ENCODE measurements at places on chromosomes 7 and 10. TPM values are rescaled to one million over a fixed set of nuclear protein-coding genes. Genes with fewer than 3 reads are reported as not detected.

ARL4A gene
- 0.81 TPM for total RNA-seq

SAMD9 gene
- total RNA-seq = 6.0 TPM

OPN1SW gene
- total RNA-seq = not detected

CRPPA gene
- total RNA-seq = 9.3 TPM

SORCS3 gene
- not detected for total RNA-seq

FAM237B gene
- total RNA-seq = not detected

IQUB gene
- 0.05 TPM for total RNA-seq

DNA sequence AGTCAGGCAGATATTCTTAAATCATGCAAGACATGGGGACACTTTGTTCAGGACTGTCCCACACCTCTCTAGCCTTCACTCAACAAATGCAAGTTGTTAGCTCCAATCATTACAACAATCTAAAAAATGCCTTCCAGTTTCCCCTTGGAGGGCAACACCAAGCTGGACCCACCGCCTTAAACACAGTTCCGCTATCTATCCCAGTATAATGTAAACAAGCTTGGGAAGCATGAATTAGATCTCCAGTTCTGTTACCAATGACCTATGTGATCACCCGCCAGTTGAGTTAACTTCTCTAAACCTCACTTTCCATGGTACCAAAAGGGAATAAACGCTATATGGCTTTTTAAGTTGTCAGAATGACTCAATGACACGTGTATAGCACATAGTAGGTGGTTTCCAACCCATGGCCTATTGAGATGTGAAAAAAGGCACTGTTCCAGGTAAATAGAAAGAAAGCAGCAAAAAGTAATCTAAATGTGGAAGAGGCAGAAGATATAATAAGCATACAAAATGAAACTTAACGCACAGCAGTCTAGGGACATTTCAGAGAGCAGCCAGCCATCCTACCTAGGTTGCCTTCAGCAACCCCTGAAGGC lies 2.4 kb upstream of the REEP3 start:
- H3K4me3 ChIP-seq = no peak overlapping the region
- H3K27ac ChIP-seq = no peak overlapping the region
- no peaks in the 10 kb centered on the region for H3K36me3 ChIP-seq
- DNase-seq = no peak
- no peaks in the 10 kb centered on the region for H3K27me3 ChIP-seq

GRCh38 chr7:141533149-141533949 lies 17.9 kb upstream of the AGK start:
- H3K4me1 ChIP-seq = no peaks in the 10 kb centered on the region
- H3K27me3 ChIP-seq = no peaks in the 10 kb centered on the region
- no peaks in the 10 kb centered on the region for H3K36me3 ChIP-seq
- peak; percentile 42 for DNase-seq

GRCh38 chr10:71161425-71161824 lies 50.9 kb upstream of the UNC5B start:
- H3K4me3 ChIP-seq = no peak overlapping the region
- H3K27me3 ChIP-seq = no peaks in the 10 kb centered on the region
- no peaks in the 10 kb centered on the region for H3K4me1 ChIP-seq
- H3K27ac ChIP-seq = no peak overlapping the region

DNA sequence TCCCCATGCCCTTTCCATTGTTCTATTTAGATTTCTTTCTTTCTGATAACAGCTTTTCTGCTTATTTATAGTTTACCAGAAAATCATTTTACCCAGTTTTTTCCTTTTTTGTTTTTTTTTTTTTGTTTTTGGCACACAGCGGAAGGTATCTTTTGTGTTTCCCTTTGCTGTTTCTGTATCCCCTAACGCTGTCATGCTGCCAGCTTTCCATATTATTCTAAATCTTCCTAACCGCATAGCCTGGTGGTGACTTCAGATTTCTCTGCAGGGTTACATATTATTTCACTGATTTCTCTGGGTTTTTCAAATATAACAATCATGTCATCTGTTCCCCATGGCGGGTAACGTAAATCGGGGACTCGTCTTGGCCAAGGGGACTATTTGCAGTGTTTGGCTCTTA lies 4.0 kb upstream of the SLC29A4 start:
- no peak overlapping the region for H3K27ac ChIP-seq
- no peak overlapping the region for H3K4me3 ChIP-seq

DNA sequence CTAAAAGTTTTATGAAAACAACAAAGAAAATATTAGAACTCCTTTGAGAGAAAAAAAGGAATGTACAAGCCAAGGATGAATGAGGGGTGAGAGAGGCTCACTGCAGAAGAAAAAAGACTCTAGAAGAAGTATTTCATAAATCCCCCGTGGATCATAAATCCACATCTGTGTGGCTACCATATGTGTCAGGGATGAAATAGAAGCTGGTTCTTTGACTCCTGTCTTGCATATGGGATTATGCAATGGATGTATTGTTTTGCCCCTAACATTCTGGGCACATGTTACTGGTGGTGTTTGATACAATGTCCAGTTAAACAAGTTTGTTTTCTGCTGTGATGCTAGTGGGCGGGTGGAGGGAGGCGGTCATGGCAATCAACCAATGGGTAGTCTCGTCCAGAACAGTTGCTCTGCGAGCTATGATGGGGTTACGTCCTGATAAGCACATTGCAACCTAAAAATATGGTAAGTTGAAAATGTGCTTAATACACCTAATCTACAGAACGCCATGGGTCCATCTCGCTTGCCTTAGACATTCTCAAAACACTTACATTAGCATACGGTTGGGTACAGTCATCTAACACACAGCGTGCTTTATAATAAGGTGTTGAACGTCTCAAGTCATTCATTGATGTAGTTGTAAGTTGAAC lies 34.1 kb upstream of the PITRM1 start:
- H3K4me1 ChIP-seq = no peaks in the 10 kb centered on the region
- H3K27me3 ChIP-seq = no peaks in the 10 kb centered on the region
- no peak for DNase-seq
- H3K36me3 ChIP-seq = no peaks in the 10 kb centered on the region
- no peak overlapping the region for H3K4me3 ChIP-seq
- H3K27ac ChIP-seq = no peak overlapping the region

GRCh38 chr10:4136121-4136520 lies 351.1 kb upstream of the KLF6 start:
- no peaks in the 10 kb centered on the region for H3K4me1 ChIP-seq
- H3K4me3 ChIP-seq = no peak overlapping the region
- H3K27me3 ChIP-seq = no peaks in the 10 kb centered on the region
- DNase-seq = no peak

GRCh38 chr7:35624299-35625186 lies 70.4 kb downstream of the HERPUD2 start:
- peak; percentile 80 for DNase-seq
- H3K4me1 ChIP-seq = no peaks in the 10 kb centered on the region
- no peak overlapping the region for H3K4me3 ChIP-seq
- H3K36me3 ChIP-seq = peaks cover 4% of the 10 kb centered on the region
- H3K27me3 ChIP-seq = no peaks in the 10 kb centered on the region

DNA sequence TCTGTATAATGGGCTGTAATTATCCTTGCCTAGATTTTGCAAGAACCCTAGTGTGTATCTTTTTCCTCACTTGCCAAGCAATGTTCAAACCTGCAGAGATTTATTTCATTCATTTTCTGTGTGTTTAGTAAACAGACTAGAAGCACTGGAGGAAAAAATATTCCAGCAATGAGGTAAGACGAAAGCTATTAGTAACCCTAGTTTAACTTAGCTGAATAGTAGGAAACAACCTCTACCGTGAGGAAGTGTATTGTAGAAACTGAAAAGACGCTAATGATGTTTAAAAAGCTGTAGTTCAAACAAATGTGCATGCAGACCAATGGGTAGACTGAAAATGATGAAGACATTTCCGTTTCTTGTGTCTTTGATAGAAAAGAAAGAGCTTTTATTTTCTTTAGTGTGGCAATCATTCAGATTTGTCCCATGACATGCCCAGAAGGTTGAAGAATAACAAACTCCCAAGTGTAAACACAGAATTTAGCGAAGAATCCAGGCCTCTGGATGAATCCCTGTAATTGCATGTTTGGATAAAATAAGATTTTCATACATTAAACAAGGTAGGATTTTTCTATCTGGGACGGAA lies 20.7 kb downstream of the CAV1 start:
- H3K4me3 ChIP-seq = no peak overlapping the region
- DNase-seq = no peak
- no peaks in the 10 kb centered on the region for H3K27me3 ChIP-seq
- H3K27ac ChIP-seq = no peak overlapping the region

DNA sequence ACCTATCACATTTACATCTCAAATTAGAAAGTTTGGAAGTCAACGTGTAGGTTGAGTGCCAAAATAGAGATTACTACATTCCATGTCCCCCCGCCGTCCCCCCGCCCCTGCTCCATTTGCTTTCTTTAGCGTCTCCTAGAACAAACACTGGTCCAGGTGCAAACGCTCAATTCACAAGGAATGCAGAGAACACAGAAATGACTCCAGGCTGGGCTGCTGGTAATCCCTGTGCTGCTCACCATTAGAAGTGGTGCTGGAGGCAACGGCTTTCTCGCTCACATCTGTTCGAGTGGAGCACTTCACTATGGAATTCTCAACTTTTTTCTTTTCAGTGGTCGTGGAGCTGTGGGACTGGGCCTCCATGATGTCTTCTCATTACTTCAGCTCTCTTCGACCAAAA lies 14.1 kb downstream of the GLI3 start:
- no peaks in the 10 kb centered on the region for H3K4me1 ChIP-seq
- peaks cover 9% of the 10 kb centered on the region for H3K36me3 ChIP-seq
- H3K27ac ChIP-seq = no peak overlapping the region

GRCh38 chr10:47024046-47024322 lies 112.8 kb downstream of the PTPN20 start:
- H3K4me3 ChIP-seq = no peak overlapping the region
- no peak for DNase-seq
- no peaks in the 10 kb centered on the region for H3K27me3 ChIP-seq
- no peaks in the 10 kb centered on the region for H3K36me3 ChIP-seq
- no peaks in the 10 kb centered on the region for H3K4me1 ChIP-seq
